ENCODE measurements at places on chromosomes 1 and 21. TPM values are rescaled to one million over a fixed set of nuclear protein-coding genes. Genes with fewer than 3 reads are reported as not detected.

RGS4 gene
- total RNA-seq: 39.9 TPM

ARHGEF16 gene
- total RNA-seq: 20.3 TPM

LEFTY2 gene
- 0.74 TPM for total RNA-seq

NR5A2 gene
- 0.38 TPM for total RNA-seq

NBPF3 gene
- 18.6 TPM for total RNA-seq

SPATA21 gene
- total RNA-seq: not detected

MOB3C gene
- total RNA-seq: 11.0 TPM

HSPB7 gene
- 6.3 TPM for total RNA-seq
